CD4-positive, alpha-beta T cell treated with Interferon gamma for 1 hour (primary cell): ENCODE measurements at places on chromosomes 13 and 19.

DNA sequence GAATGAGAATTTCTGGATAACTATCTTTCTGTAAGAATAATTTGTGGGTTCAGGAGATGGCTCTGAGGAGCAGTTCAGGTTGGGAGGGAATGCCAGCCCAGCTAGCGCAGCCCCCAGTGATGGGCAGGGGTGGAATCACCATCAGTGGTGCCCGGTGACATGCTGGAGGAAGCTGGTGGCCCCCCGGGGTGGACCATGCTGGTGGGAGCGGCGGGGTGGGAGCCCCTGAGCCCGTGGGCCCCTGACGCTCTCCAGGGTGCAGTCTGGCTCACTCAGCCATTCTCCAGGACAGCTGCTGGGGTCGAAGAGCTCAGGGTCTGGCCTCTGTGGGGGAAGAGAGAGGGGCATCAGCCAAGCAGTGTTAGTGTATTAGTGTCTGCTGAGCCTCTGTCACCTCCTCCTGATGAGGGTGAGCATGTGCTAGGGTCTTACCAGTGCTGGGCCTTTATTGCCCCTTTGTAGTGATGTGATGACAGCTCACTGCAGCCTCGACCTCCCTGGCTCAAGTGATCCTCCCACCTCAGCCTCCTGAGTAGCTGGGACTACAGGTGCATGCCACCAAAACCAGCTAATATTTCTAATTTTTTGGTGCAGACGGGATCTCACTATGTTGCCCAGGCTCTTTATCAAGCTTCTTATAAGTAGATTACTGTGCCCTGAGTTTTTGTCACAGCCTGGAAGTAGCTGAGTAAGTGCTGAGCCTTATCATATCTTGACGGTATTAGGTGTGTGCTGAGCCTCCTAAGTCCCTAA, 10.4 kb downstream of the HIPK4 start:
- no peak for DNase-seq

GRCh38 chr19:13055213-13056051, 47.2 kb downstream of the LYL1 start:
- no peak for DNase-seq

DNA sequence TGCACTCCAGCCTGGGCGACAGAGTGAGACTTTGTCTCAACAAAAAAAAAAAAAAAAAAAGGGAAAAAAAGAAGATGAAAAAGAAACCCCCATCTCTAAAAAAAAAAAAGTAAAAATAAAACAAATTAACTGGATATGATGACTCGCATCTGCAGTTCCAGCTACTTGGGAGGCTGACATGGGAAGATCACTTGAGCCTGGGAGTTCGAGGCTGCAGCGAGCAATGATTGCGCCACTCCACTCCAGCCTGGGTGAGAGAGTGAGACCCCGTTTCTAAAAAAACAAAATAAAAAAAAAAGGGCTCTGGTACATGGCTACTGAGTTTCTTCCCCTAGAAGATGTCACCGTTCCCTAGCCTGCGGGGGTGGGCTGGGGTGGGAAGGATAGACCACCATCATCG, 2.4 kb upstream of the CATSPERG start:
- no peak for DNase-seq

DNA sequence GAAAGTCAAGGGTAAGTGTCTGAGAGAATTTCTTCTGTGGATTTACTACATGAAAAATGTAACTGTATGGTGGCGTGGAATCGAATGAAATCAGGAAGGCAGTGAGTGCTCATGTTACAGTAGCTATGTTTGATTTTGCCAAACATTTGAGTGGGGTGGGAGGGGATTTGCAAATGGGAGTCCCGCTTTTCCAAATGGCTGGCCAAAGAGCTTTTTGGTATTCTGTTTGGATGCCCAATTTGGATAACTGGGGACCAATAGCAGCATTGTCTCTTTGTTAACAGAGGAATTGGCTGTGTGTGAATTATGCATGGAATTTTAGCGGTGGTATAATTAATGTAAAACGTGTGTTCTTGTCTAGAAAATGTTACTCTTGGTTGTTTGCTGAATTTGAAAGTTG, 17.8 kb downstream of the HNRNPM start:
- no peak for DNase-seq

- no peak for DNase-seq
Observed at GRCh38 chr13:41188584-41188983, 5.8 kb downstream of the KBTBD7 start.

- peak; percentile 52 for DNase-seq
Observed at GRCh38 chr19:34364830-34365462, at the start of gene GPI. Gene GPI, plus strand, starts transcription at chr19:34365196. Its CDS starts 71 bp downstream, at chr19:34365267.
